ENCODE measurements at places on chromosomes 7 and 10. TPM values are rescaled to one million over a fixed set of nuclear protein-coding genes. Genes with fewer than 3 reads are reported as not detected.

DNA sequence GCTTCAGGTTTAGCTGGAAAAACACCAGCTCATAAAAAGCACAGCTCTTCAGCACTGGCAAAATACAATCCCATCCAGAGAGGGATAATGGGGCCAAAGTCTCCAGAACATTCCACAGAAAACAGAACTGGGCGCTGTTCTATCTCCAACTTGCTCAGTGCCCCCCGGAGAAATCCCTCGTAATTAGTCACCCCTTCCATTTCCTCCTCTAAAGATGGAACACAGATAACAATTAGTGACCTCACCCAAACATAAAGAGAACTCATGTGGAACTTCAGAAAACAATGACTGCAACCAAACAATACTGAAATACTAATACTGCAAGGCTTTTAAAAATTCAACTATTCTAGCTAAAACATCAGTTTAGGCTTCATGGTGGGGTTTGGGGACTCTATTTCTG is 46.3 kb downstream of the KIAA1549 start:
- H3K27me3 ChIP-seq, result no peaks in the 10 kb centered on the region
- no peak overlapping the region for H3K4me3 ChIP-seq
- H3K27ac ChIP-seq, result peak overlapping the region; percentile 12
- no peak for DNase-seq
- peaks cover 14% of the 10 kb centered on the region for H3K4me1 ChIP-seq

- H3K27ac ChIP-seq, result no peak overlapping the region
- H3K4me3 ChIP-seq, result no peak overlapping the region
- peak; percentile 86 for DNase-seq
- no peaks in the 10 kb centered on the region for H3K36me3 ChIP-seq
- H3K4me1 ChIP-seq, result peaks cover 13% of the 10 kb centered on the region
- H3K27me3 ChIP-seq, result no peaks in the 10 kb centered on the region
Measured at GRCh38 chr10:94076325-94076841, 82.7 kb downstream of the PLCE1 start.

- peak; percentile 90 for DNase-seq
- H3K27me3 ChIP-seq, result no peaks in the 10 kb centered on the region
- H3K27ac ChIP-seq, result peak overlapping the region; percentile 73
- H3K4me1 ChIP-seq, result peaks cover 10% of the 10 kb centered on the region
- no peak overlapping the region for H3K4me3 ChIP-seq
Measured at GRCh38 chr7:2728316-2729030, 40.5 kb downstream of the AMZ1 start.

DNA sequence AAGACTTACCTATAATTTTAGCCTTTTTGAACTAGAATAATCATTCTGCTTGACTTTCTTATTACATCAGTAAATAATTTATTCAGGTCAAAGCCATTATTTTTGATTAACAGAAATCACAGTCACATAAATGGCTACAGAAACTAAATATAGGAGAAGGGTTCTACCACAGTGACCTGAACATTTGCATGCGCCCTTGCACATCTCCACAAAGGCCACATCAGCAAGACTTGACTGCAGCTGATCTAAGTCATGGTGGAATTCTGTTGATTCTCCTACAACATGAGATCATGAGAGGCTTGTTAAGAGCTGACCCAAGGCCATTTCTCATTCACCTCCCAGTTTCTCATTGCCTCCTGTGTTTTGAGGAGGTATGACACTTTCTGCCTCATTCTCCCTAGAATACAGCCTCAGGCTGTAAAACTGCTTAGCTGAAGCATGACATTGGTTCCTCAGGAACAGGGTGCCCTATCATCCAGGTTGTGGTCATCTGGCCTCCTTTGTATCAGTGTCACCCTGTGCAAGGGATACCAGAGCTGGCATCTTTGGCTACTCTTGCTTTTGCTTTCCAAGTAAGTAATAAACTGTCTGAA is 6.7 kb upstream of the IMMP2L start:
- DNase-seq, result no peak
- H3K4me1 ChIP-seq, result no peaks in the 10 kb centered on the region
- H3K27me3 ChIP-seq, result no peaks in the 10 kb centered on the region
- H3K4me3 ChIP-seq, result no peak overlapping the region

- no peak overlapping the region for H3K4me3 ChIP-seq
- DNase-seq, result no peak
- H3K27me3 ChIP-seq, result peaks cover 4% of the 10 kb centered on the region
- no peaks in the 10 kb centered on the region for H3K36me3 ChIP-seq
- no peaks in the 10 kb centered on the region for H3K4me1 ChIP-seq
Measured at GRCh38 chr7:30671793-30672465, 10.3 kb downstream of the CRHR2 start.

ARHGEF5 gene
- total RNA-seq, result 4.7 TPM

ZNF467 gene
- total RNA-seq, result not detected

DNA sequence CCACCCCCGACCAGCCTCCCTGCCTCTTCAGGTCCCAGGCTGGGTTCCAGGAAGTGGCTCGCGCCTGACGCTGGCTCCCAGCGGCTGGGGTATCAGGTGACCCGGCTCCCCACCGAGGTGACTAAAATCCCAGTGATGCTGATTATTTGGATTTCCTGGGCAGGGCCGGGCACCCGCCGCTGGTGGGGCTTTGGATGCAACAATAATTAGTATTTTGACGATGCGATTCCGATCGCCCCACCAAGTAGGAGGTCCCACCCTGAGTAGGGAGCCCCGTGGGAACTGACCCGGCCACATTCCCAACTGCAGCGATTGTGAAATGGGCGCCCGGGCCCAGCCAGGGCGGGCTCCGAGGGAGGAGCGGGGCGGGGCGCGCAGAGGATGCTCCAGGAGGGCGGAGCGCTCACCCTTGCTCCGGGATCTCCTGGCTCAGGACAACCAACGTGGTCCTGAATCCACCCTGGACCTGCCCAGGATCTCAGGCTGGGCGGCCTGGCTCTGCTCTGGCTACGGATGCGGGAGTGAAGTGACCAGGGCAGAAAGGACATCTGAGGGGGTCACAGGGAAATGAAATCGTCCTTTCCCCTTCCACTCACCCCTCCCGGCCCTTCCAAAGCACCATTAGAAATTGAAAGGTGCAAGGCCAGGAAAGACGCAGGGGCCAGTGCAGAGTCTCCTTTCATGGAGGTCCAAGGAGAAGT is 32.6 kb downstream of the DUSP5 start:
- peak; percentile 90 for DNase-seq
- H3K27me3 ChIP-seq, result no peaks in the 10 kb centered on the region
- peak overlapping the region; percentile 59 for H3K4me3 ChIP-seq
- H3K27ac ChIP-seq, result peak overlapping the region; percentile 62
- peaks cover 50% of the 10 kb centered on the region for H3K4me1 ChIP-seq
- no peaks in the 10 kb centered on the region for H3K36me3 ChIP-seq

ITPRIP gene
- 14.8 TPM for total RNA-seq

GALNT17 gene
- 0.36 TPM for total RNA-seq

GRCh38 chr7:29276806-29277205 is 82.2 kb downstream of the CHN2 start:
- H3K27me3 ChIP-seq, result peaks cover 20% of the 10 kb centered on the region
- H3K36me3 ChIP-seq, result no peaks in the 10 kb centered on the region
- H3K27ac ChIP-seq, result no peak overlapping the region
- H3K4me3 ChIP-seq, result no peak overlapping the region

UPK3B gene
- total RNA-seq, result 0.88 TPM

DNA sequence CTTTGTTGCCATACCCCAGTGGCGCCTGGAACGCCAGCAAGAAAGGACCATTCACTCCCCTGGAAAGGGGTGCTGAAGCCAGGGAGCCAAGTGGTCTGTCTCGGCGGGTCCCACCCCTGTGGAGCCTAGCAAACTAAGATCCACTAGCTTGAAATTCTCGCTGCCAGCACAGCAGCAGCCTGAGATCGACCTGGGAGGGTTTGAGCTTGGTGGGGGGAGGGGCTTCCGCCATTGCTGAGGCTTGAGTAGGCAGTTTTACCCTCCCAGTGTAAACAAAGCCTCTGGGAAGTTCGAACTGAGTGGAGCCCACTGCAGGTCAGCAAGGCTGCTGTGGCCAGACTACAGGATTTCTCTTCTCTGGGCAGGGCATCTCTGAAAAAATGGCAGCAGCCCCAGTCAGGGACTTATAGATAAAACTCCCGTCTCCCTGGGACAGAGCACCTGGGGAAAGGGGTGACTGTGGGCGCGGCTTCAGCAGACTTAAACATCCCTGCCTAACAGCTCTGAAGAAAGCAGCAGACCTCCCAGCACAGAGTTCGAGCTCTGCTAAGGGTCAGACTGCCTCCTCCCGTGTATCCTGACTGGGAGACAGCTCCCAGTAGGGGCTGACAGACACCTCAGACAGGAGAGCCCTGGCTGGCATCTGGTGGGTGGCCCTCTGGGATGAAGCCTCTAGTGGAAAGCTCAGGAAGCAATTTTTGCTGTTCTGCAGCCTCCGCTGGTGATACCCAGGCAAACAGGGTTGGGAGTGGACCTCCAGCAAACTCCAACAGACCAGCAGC is 281.1 kb upstream of the SP4 start:
- H3K27ac ChIP-seq, result no peak overlapping the region
- H3K4me3 ChIP-seq, result no peak overlapping the region
- H3K27me3 ChIP-seq, result no peaks in the 10 kb centered on the region
- no peaks in the 10 kb centered on the region for H3K36me3 ChIP-seq

DNA sequence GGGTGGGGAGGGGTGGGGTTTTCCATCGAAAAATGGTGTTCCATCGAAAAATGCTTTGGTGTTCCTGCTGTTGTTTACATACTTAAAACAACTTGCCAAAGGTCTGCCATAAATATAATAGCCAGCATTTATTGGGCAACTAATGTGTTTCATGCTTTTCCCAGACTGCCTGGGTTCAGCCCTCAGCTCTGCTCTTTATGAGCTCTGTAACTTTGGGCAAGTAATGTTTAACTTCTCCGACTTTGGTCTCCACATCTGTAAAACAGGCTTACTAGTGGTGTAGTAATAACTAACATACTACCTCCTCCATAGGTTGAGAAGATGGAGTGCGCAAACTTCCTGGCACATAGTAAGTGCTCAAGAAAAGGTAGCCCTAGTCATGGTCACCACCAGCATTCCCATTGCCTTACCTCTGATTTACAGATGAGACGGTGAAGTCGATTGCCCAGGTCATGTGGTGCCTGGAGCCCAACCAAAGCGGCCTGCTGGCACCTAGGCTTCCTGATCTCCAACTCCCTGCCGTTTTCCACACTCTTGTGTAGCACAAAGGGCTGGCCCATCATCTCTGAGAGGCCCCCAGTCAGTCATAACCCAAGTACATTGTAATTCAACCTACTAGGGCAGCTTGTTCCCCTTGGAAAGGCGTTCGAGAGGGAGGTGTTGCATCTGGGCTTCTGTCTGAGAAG is 8.9 kb downstream of the ZMIZ1 start:
- H3K36me3 ChIP-seq, result peaks cover 2% of the 10 kb centered on the region
- H3K4me1 ChIP-seq, result peaks cover 91% of the 10 kb centered on the region
- no peaks in the 10 kb centered on the region for H3K27me3 ChIP-seq

TMEM140 gene
- total RNA-seq, result 13.8 TPM

- no peak for DNase-seq
Measured at GRCh38 chr10:28859791-28860190, 182.5 kb downstream of the BAMBI start.

LIPJ gene
- under 0.01 TPM for total RNA-seq

NEURL1 gene
- total RNA-seq, result under 0.01 TPM

KIAA1549 gene
- total RNA-seq, result 3.3 TPM

DNA sequence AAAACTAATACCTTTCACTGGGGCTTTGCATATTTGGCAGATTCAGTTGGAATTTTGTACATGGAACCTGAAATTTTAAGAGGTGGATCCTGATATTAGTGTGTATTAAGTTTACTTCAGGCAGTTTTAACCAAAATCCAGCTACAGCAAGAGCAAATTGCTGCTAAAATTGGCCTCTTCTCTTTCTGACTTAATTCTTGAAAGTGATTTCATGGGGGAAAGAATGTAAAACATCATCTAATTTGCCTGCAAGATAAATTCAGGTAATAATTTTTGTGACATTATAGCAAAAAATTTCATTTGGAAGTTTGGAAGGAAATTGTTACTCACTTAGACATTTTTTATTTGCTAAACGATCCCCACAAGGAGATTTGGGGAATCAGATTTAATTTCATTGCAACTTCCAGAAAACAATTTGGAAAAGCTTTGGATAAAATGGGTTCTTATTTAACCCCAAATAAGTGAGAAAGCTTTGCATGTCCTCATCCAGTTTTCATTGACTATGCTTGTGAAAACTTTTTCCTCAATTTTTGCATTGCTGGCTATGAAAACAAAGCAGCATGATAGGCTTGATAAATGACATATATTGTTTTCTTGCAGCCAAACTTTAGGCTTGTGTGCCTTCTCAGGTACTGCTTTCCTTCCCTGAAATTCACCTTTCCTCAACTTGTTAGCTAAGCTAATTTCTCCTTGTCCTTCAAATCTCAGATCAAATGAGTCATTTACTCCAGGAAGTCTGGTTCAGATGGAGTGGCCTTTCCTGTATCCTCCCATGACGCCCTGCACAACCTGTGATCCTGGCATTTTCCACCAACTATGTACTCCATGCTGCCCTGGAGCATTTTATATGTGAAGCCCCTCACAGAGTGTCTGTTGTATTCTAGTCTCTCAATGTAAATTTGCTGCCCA is 27.4 kb upstream of the ZNF438 start:
- H3K4me1 ChIP-seq, result peaks cover 9% of the 10 kb centered on the region
- peak; percentile 52 for DNase-seq
- no peak overlapping the region for H3K27ac ChIP-seq
- H3K27me3 ChIP-seq, result no peaks in the 10 kb centered on the region
- H3K4me3 ChIP-seq, result no peak overlapping the region

PTPN20 gene
- 9.1 TPM for total RNA-seq

- H3K27ac ChIP-seq, result no peak overlapping the region
- H3K4me1 ChIP-seq, result peaks cover 8% of the 10 kb centered on the region
- no peaks in the 10 kb centered on the region for H3K27me3 ChIP-seq
- peak; percentile 62 for DNase-seq
Measured at GRCh38 chr10:100364735-100365391, 17.8 kb downstream of the SCD start.

MICU1 gene
- 79.6 TPM for total RNA-seq

GRCh38 chr7:130364451-130364850 is 15.8 kb upstream of the CPA1 start:
- H3K36me3 ChIP-seq, result no peaks in the 10 kb centered on the region
- H3K27me3 ChIP-seq, result no peaks in the 10 kb centered on the region
- H3K4me1 ChIP-seq, result peaks cover 38% of the 10 kb centered on the region
- no peak for DNase-seq

DNA sequence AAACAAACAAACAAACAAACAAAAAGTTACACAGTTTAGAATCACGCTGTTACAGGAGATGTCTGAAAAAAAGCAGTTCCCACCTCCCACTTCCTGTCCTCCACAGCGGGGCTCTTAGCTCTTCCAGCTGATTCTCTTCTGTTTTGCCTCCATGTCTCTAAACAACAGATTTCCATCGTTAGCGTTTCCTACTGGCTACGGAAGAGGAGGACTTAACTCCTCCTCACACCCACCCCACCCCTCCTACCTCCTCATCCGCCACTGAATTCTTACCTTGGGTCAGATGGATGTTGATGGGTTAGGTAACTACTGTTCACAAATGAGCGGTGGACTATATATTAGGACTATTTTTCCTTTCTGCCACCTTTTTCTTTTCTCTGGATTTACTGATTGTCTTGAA is 36.8 kb upstream of the NUB1 start:
- peaks cover 12% of the 10 kb centered on the region for H3K4me1 ChIP-seq
- peak overlapping the region; percentile 0 for H3K4me3 ChIP-seq
- H3K27ac ChIP-seq, result no peak overlapping the region
- peaks cover 38% of the 10 kb centered on the region for H3K27me3 ChIP-seq
- no peaks in the 10 kb centered on the region for H3K36me3 ChIP-seq
